ENCODE measurements at places on chromosomes 11 and 22.

GRCh38 chr11:122339436-122340060 lies 223.5 kb upstream of the BLID start:
- DNase-seq: no peak

GRCh38 chr11:84106541-84106940 lies 820.4 kb upstream of the CCDC90B start:
- no peak for DNase-seq

- no peak for DNase-seq
Measured at GRCh38 chr22:25540908-25541660, 23.4 kb upstream of the GRK3 start.

GRCh38 chr11:65927904-65928397 lies 8.7 kb downstream of the DRAP1 start:
- no peak for DNase-seq

DNA sequence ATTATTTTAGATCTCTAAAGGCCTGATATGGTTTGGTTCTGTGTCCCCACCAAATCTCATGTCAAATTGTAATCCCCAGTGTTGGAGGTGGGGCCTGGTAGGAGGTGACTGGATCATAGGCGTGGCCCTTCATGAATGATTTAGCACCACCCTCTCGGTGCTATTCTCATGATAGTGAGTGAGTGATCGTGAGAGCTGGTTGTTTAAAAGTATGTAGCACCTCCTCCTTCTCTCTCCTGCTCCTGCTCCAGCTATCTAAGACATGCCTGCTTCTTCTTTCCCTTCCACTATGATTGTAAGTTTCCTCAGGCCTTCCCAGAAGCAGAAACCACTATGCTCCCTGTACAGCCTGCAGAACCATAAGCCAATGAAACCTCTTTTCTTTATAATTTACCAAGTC lies 114.1 kb downstream of the SERGEF start:
- DNase-seq: no peak

- DNase-seq: no peak
Measured at GRCh38 chr22:27107386-27107785, 450.0 kb downstream of the MIAT start.

DNA sequence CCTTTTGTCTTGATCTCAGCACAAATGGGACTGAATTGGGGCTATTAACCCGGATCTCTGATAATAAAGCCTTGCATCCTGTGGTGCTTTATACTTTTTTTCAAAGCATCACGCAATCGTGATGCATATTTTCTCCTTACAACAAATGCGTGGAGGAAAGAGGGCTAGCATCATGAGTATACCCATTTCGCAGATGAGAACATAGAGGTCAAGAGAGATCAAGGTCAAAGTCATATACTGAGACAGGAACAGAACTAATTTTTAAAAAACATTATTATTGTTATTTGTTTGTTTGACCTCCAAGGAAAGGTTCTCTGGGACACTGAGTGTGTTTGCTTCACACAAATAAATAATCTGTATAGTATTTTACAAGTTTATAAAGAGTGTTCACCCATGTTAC lies 191.2 kb downstream of the ST3GAL4 start:
- no peak for DNase-seq

DNA sequence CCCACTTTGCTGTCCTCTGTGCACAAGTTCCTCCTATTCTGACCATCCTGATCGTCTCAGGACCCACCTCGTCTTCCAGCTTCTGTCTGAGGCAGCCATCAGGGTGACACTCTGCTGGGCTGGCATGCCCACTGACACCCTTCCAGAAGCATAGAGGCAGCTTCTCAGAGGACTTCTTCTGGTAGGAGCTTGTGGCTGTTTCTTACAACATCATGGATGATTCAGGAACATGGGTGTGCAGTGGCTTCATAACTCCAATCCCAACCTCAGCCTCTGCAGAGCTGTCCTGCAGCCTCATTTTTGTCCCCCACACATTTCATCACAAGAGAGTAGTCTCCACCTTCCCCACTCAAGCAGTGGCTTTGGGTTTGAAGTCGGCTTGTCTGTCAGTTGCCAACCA lies 20.9 kb upstream of the CTR9 start:
- DNase-seq: no peak

GRCh38 chr22:41501209-41501608 lies 32.3 kb downstream of the ACO2 start:
- peak; percentile 19 for DNase-seq

DNA sequence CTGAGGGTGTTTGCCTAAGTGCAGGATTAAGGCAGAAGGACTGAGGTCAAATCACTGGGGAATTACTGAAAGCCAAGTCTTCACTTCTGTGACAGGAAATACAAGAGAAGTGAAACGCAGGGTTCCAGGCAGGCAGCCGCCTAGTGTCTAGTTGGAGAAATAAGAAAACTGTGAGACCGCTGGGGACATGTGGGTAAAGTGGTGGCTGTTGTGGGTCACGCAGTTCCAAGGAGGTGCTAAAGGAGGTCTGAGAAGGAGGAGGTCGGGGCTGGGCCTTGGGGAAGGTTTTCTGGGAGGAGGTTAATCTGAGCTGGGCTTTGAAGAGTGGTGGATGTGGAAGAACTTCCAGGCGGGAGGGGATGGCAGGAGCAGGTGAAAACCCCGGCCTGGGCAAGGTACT lies 11.2 kb downstream of the MCM5 start:
- DNase-seq: no peak

DNA sequence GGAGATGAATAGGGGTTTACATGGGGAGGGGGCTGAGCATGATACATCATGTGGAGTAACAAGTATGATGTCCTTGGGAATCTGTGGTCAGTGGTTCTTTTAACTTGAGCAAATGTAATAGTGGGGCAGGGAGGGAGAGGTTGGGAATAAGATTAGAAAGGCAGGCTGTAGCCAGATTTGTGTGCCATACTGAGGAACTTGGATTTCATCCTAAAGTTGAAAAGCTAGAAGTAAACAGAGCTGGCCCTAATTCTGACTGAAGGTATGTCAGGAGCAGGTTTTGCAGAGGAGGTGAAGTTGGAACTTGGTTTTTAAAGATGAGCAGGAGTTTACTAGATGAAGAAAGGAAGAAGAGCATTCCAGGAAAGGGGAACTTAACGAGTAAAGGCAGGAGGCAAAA lies 108.3 kb upstream of the RRM1 start:
- DNase-seq: no peak

DNA sequence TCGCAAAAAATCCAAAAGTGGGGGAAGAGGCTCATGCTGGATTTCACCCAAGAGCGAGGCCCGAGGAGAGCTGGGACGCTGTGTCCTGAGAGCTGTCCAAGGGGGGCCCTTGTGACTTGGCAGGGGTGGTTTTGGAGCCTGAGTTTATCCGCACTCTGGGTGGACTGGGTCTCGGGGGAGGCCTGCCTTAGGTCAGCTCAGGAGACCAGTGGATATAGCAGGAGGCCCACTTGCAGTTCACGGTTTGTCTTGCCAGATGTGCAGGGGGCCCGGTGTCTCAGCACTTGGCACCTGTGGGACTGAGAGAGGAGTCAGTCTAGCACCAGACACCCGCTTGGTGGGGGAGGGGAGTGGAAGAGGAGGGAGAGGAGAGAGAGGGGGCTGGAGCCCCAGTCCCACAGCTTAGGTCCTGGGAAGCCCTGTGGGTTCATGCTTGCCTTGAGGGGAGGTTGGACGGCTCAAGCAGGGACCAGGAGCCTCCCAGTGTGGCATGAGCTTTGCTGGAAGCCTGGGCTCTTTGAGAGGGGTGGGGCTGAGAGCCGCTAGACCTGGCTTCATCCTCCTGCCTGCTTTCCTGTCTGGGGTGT lies 33.4 kb downstream of the PARVB start:
- DNase-seq: no peak

DNA sequence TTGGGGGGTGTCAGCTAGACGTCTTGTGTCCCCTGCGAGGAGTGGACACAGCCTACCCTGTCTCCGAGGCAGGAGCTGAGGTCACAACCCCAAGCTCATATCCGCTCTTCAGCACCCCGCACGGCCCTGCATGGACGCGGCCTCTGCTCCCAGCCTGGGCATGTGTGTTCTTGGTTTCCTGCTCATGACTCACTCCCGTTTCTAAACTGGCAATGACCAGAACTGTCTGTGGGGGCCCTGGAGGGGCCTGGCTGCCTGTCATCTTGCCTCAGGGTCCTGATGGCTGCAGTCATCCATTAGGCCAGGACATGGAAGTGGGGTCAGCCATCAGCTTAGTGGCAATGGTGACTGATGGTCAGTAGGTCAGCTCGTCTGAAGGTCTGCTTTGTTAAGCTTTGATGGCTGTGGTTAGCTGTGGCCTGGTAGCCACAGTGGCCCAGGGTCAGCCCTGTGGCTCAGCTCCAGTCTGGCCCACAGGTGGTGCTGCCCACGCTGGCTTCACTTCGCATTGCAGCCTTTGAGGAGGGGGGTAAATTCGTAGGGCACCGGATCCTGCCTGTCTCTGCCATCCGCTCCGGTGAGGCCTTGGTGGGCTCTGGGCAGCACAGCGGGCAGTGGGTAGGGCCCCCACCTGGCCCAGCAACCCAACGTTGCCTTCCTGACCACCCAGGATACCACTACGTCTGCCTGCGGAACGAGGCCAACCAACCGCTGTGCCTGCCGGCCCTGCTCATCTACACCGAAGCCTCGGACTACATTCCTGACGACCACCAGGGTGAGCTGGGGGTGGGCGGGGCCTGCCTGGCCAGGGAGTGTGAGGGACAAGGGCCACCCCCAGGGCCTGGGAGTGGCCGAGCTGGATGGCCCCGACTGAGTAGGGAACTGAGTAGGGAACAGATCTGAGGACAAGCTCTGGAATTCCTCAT lies 12.0 kb downstream of the PLCB3 start:
- no peak for DNase-seq

- no peak for DNase-seq
Measured at GRCh38 chr11:60127311-60127811, 38.9 kb downstream of the MS4A2 start.

DNA sequence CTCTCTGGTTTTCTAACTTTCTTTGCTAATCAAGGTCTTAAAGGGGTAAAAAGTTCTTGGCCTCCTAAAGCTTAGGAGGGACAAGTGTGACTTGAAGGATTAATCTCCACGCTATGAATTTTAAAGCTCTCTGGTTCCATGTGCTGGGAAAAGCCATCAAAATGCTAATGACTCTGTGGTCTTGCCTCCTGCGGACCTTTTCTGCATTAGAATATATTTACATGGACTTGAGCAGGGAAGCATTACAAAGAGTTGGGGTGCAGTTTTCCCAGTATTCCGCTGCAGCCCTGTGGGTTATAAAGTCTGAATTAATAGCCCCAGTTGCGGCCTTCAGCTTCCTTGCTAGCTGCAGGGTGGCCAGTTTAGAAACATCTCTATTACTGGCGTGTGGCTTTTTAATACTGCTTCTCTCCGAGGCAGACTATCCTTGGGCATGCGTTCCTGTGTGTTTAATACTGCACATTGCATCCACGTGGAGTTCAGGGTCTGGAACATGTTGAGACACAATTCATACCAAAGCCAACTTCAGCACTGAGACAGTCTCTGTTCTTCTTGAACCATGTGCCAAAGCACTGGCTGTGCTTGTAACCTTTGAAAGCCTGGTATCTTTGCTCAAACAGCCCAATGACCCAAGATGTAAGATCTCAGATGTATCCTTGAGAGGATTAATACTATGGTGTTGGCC lies 27.3 kb downstream of the TSPAN18 start:
- DNase-seq: no peak

DNA sequence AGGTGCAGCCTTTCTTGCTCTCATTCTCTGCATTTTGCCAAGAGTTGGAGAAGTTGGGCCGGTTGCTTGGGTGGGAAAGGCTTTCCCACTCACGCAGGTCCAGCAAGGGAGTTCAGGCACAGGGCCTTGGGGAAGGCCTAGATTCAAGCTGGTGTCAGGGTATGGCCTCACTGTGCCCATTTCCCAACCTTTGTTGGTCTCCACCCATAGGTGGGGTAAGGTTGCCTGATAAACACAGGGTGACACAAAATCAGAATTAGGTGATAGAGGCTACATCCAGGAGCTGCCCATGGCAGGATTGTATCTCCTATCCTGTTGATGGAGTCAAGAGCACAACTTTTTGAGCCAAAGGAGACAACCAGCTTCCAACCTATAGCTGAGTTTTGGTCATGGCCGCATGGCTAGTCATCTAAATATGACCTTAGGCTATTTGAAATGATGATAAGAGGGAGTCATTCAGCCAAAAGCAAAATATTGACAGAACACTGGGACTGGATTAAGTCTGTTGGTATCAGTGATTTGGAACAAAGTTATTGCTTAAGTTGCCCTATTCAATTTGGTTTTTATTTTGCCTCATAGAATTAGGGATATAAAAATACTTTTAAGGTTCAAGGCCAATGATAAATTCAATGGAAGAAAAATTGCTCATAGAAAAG lies 20.9 kb downstream of the CAT start:
- DNase-seq: no peak

GRCh38 chr11:67027483-67027930 lies 4.6 kb downstream of the SYT12 start:
- no peak for DNase-seq

- DNase-seq: no peak
Measured at GRCh38 chr11:69054397-69055211, 5.9 kb downstream of the TPCN2 start.

DNA sequence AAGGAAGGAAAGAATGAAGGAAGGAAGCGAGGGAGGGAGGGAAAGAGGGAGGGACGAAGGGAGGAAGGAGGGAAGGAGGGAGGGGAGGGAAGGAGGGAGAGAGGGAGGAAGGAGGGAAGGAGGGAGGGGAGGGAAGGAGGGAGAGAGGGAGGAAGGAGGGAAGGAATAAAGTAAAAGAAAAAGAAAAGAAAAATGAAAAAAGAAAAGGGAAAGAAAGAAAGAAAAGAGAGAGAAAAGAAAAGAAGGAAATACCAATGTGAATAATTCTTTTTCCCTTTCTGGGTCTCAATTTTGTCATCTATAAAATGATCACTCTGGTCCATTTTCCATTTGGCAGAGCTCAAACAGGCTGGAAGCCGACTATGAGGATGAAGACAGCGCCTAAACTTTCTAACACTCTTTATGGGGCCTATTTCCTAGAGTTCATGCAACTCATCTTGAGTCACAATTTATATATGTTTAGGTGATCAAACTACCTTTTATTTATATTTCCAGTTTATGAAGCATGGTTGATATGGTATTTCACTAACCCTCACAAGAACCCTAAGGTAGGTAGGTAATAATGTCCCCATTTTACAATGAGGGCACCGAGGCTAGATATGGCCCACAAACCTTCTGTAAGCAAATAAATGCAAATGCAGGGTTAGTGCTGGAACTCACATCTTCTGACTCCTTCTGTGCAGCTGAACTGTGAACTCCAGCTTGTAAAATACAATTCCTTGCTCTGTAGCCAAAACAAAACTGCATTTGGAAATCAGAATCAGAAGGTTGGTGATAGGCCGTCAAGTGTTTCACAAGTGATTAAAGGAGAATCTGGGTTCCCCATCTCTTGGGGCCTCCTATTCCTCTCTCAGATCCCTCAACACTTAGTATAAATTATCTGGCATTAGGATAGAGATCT lies 434.3 kb downstream of the ETS1 start:
- DNase-seq: no peak
